ENCODE measurements at places on chromosomes 13 and 19.
A peak's percentile ranks its signal among the peaks of the same experiment; 100 is the strongest.

DNA sequence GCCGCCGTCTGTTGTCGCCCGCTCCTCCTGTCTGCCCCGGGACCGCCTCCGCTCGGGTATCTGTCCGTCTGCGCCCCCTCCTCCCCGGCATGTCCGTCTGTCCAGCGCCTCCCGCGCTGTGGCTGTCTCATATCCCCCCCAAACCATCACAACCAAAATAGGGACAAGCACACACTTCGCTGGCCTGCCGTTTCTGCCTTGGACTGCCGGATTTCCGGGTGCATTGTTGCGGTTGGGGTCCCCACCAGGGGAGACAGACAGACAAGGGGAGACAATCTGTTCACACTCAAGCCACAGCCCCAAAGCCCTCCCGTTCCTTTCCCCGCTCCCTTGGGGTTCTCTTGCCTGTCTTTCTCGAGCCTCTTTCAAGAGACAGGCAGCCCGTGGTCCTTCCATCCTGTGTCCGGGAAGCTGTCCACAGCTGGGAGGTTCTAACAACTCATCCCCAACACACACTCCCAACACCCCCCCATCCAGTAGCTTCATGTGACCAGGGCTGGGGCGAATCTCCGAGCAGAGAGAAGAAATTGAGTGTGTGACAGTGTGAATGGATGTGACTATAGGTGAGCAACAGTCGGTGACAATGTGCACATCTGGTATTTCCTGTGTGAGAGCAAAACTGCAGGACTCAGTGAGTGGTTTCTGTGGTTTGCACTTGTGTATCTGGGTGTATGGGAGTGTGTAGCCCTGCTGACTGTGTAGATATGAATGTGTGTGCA, 16.5 kb upstream of the FOSB start:
- peak; percentile 73 for DNase-seq

GRCh38 chr13:24083722-24084421, 76.6 kb upstream of the SPATA13 start:
- peak; percentile 53 for DNase-seq

- DNase-seq = no peak
Observed at GRCh38 chr13:88919970-88920628, 1248.9 kb downstream of the SLITRK5 start.

DNA sequence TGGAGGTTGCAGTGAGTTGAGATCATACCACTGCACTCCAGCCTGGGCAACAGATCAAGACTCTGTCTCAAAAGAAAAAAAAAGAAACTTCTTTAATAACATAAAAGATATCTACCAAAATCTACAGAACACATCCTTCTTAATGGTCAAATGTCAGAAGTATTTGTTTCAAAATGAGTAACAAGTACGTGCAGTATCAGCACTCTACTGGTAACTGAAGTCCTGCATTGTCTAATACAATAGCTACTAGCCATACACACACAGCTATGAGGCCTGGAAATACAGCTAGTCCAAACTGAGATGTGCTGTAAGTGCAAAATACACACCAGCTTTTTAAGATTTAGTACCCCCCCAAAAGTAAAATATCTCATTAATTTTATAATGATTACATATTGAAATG, 88.1 kb downstream of the TSC22D1 start:
- DNase-seq = no peak

DNA sequence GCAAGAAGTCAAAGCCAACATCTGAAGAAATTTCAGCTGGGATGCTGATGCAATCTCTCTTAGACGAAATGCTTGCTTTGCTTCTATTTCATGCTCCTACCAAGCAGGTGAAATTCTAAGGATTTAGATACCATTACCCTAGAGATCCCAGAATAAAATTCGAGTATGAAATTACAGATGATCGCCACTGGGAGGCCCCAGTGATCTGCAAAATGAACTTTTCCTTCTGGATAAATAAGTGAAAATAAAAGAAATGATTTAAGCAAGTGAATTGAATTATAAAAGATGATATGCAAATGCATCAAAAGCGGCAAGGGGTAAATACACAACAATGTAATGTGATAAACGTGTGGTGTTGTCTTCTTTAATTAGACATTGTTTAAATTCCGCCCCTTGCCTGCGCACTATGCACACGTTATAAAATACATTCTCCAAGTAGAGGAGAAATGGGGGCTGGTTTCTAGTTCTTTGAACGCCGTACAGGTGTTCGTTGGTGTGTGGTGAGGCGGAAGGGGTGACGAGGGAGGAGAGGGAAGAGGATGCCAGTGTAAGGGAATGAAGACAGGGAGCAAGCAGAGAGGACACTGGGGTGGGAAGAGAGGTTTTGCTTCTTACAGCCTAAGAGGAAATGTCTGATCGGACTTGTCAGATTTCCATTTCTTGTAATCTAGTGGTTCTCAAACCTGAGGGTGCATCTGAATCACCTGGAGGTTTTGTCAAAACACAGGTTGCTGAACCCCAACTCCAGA, 58.0 kb downstream of the ERCC5 start:
- DNase-seq = no peak

- DNase-seq = peak; percentile 65
Observed at GRCh38 chr13:103883164-103883563, 816.9 kb upstream of the SLC10A2 start.

DNA sequence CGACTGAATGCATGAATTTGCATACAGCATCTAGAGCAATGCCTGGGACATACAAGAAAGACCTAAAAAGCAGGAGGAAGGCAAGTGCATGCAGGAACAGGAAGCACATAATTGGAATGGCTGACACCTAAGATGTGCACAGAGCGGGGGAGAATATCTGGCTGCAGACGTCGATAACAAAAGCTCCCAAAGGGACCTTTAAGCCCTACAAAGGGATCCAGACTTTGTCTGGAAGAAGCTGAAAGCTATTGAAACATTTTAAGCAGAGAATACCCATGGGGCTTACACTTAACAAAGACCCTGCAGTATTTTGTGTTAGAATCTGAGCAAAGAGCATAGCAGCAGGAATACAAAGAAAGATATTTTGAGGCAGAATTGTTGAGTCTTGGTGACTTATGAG, 107.4 kb upstream of the CLDN10 start:
- no peak for DNase-seq

- no peak for DNase-seq
Observed at GRCh38 chr13:76189882-76190519, 553.9 kb downstream of the LMO7 start.

- no peak for DNase-seq
Observed at GRCh38 chr19:53041366-53041765, 3.2 kb upstream of the ERVV-2 start.

GRCh38 chr19:8131517-8131916, 17.9 kb downstream of the FBN3 start:
- no peak for DNase-seq

DNA sequence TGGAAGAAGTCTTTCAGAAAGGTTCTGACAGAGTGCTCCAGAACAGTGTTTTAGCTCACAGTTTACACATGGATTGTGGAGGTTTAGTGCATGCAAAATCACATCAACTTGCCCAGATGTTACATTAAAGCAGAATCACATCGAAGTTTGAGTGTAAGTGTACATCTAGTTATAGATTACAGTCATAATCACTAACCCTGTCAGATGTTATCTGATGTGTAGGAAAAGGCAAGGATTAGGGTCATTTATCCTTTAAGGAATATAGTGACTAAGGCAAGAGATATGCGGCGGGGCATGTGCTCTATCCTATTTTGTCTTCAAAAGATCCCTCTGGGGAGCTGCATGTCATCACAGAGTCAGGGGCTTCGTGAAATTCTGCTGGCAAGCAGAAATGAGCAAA, 66.9 kb downstream of the CYSLTR2 start:
- DNase-seq = no peak

DNA sequence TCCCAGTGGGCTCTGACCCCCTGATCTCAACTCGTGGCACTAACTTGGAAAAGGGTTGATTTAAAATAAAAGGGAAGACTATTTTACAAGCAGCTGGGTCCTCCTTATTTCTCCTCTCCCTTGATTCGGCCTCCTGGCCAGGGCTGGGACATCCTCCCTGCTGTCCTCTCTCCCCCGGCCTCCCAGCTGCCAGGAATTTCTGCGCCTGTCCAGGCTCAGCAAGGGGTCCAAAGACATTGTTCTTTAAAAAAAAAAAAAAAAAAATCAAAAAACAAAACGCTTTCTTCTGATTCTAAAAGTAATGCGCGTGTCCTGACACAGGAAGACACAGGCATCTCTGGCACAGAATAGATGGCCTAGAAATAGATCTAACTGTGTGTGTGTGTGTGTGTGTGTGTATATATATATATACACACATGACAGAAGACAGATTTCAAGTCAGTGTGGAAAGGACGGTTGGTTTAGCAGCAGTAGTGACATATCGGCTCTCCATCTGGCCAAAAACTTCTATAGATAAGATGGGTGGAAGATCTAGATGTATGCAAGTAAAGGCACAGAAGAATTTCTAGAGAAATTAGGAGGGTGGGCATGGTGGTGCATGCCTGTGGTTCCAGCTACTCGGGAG, 12.3 kb upstream of the LENG8 start:
- DNase-seq = no peak

GRCh38 chr13:43203781-43204180, 180.4 kb downstream of the DNAJC15 start:
- DNase-seq = no peak

DNA sequence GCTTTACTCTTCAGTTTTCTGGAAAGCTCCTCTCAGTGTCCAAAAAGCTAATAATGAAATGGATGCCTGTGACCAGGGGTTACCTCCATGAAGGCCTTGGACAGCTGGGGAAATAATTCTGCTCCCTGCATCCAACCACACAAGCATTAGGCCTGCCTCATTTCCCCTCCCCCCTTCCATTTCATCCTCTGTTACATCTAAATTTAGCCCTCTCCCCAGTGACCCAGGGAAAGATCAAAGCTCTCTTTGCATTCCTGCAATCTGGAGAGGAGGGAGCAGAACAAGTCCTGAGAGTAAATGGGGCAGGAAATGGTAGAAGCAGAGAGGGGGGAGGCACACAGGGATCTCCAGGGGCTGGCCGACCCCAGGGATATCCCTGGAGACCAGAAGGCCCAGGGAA, 452.7 kb downstream of the TSHZ3 start:
- DNase-seq = peak; percentile 50

DNA sequence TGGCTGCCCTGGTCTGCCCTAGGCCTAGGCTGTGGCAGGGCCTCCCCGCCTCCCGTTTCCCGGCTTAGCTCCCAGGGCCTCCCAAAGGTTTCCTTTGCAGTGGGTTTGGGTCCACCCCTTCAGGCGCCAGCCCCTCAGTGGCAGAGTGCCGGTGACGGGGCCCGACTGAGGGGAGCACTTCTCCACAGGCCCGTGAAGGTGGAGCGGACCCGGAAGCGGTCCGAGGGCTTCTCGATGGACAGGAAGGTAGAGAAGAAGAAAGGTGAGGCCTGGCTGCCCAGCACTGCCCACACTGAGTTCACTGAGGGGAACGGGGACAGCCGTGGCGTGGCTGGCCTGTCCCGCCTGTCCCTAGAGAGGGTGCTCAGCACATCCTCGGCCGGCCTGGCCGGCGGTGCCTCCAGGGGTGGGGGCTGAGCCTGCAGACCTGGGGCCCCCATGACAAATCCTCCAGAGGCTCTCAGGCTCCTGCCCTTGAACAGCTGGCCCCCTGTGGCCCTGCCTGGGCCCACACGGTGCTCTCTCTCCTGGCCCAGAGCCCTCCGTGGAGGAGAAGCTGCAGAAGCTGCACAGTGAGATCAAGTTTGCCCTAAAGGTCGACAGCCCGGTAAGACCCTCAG, 20.4 kb downstream of the PLIN4 start:
- no peak for DNase-seq

DNA sequence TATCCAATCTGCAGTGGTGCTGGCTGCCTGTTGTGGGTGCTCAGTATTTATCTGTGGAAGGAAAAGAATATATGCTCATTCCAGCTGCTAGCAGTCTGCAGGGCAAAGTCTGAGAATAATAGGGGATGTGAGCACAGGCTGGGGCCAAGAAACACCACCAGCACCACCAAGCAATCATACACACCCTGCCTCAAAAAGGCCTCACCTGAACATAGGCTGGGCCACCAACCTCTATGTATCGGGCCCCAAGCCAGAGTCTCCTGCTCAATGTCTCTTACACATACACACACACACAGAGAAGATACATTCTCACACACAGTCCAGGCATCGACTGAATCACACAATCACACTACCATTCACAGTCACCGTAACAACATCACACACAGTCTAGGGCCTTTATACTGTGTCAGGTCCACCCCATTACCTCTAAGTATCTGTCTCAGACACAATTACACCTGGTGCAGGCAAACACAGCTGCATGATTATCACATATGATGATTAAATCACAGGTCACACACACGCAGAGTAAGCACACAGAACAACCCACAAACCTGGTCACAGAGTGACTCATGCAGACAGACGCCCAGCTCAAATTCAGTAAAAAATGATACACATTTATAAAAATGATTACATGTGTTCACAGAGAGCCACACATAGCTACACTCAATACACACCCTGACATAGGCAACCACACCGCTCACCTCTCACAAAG, 1.3 kb upstream of the ZSCAN22 start:
- no peak for DNase-seq

- peak; percentile 81 for DNase-seq
Observed at GRCh38 chr19:1942078-1942933, 1.3 kb downstream of the CSNK1G2 start.

DNA sequence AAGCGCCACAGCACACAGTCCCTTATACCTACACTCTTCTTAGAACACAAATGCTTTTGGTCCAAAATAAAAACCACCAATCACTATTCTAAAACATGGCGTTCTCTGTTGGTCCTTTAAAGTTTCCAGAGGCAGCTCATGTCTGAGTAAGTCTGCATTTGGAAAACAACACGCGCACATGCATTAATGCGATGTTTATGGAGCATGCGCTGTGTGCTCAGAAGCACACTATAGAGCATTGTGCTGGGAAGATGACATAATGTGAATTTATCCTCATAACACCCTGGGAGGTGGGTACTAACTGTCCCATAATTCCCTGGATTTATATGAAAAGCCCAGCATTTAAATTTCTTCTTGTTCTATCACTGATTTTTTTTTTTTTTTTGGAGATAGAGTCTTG, 10.7 kb downstream of the ZNF682 start:
- no peak for DNase-seq

DNA sequence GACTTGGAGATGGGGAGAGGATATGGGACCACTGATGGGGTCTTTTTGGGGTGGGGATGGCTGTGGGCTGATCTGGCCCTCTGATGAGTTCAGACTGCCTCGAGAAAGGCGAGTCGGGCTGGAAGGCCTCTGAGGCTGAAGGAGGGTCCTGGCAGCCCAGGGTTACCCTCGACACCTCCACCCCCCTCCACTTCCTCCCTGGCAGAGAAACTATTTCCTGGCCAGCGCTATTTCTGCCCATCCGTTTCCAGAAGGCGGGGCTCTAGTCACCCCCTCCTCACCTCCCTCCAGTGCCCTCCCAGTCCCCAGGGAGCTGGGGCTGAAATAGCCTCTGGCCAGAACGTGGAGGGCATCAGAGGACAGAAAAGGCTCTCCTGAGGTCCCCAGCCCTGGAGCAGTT, 9.7 kb downstream of the EXOC3L2 start:
- DNase-seq = no peak

All from right kidney (tissue), 9 donors.